ENCODE measurements at places on chromosomes 4 and X. TPM values are rescaled to one million over a fixed set of nuclear protein-coding genes. Genes with fewer than 3 reads are reported as not detected.

Gene XIAP
- total RNA-seq: 23.3 TPM

Gene IL21
- total RNA-seq: not detected

Gene ATP8A1
- 2.3 TPM for total RNA-seq

Gene TLR6
- 0.54 TPM for total RNA-seq

Gene RIBC1
- 0.16 TPM for total RNA-seq

Gene TRIML1
- not detected for total RNA-seq

Gene TAF7L
- total RNA-seq: not detected

Gene MGARP
- total RNA-seq: 48.2 TPM

Gene BBS12
- 2.5 TPM for total RNA-seq

Gene CITED1
- total RNA-seq: not detected

Gene VCX
- not detected for total RNA-seq

Gene AFAP1
- total RNA-seq: 125 TPM

Gene SLC25A5
- 196 TPM for total RNA-seq

Gene CXCL11
- total RNA-seq: not detected

Gene TMSB15C
- 0.49 TPM for total RNA-seq

Gene LRCH2
- 0.72 TPM for total RNA-seq

Gene RAB39B
- not detected for total RNA-seq

Gene CLNK
- total RNA-seq: not detected

Gene SRPK3
- not detected for total RNA-seq

Gene GAGE12J
- not detected for total RNA-seq

Gene MAP9
- 21.7 TPM for total RNA-seq

Gene CXCL8
- total RNA-seq: 343 TPM

Gene MAGEA2
- total RNA-seq: not detected

Gene STOX2
- 0.18 TPM for total RNA-seq

Gene DCAF4L1
- total RNA-seq: not detected
